Right lung (tissue), 10 donors: ENCODE measurements at places on chromosomes 5 and 9. TPM values are rescaled to one million over a fixed set of nuclear protein-coding genes. Genes with fewer than 3 reads are reported as not detected.

Gene TMC1
- polyA plus RNA-seq, result 0.55 TPM

DNA sequence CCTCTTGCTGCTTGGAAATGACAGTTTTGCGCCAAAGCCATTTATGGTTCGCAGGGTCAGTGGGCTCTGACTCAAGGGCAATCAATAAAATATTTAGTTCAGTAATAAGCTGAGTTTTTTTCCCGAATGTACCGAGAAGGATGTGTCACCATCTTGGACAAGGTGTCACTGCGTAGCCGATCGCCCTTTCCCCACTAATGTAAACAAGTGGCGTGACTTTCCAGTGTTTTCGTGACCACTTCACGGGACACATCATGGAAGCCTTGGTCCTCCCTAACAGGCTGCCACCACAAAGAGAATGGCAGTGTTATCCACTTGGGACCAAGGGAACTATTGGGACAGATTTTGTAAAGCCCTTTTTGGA lies 16.4 kb downstream of the ISL1 start:
- no peak for DNase-seq

Gene ZMYND19
- 20.7 TPM for polyA plus RNA-seq

GRCh38 chr9:2377117-2377516 lies 244.5 kb upstream of the VLDLR start:
- DNase-seq, result peak; percentile 45

DNA sequence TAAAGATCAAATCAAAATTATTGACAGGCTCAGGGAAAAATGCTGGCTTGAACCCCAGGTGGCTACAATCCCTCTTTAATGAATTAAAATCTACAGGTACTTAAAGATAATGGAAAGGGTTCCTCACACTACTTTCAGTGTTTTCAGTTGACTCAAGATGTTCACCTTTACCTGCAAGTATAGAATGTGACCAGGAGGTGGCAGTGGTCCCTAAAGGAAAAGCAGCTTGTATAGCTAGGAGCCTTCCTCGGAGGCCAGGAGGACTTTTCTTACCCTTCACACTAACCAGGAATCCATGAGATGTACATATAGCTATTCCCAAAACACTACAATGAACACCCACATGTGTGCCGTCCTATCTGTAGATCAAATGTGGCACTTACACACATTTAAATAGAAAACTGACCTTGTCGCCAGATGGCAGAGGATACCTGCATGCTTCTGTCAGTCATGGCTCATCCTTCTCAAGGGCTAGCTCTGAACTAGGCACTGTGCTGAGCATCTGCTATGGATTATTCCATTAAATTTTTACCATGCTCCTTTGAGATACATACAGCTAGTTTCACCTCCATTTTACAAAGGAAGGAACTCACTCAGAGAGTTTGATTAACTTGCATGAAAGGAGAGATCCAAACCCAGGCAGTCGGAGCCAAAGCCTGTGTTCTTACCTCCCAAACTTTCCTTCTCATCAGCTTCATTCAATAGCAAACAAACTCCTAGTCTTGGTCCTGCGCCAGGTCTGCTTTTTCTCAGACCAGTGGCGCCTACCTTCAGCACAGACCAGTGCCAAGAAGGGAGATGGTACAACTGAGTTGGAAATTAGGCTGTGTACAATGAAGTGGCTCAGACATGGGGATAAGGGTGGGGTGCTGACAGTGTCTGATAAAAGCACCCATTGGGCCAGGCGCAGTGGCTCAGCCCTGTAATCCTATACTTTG lies 24.5 kb downstream of the C9orf152 start:
- DNase-seq, result peak; percentile 69

GRCh38 chr9:90331826-90332575 lies 310.6 kb downstream of the DIRAS2 start:
- DNase-seq, result no peak

Gene FOXE1
- polyA plus RNA-seq, result not detected

- DNase-seq, result peak; percentile 44
Measured at GRCh38 chr5:64260756-64261155, 95.1 kb downstream of the RNF180 start.

DNA sequence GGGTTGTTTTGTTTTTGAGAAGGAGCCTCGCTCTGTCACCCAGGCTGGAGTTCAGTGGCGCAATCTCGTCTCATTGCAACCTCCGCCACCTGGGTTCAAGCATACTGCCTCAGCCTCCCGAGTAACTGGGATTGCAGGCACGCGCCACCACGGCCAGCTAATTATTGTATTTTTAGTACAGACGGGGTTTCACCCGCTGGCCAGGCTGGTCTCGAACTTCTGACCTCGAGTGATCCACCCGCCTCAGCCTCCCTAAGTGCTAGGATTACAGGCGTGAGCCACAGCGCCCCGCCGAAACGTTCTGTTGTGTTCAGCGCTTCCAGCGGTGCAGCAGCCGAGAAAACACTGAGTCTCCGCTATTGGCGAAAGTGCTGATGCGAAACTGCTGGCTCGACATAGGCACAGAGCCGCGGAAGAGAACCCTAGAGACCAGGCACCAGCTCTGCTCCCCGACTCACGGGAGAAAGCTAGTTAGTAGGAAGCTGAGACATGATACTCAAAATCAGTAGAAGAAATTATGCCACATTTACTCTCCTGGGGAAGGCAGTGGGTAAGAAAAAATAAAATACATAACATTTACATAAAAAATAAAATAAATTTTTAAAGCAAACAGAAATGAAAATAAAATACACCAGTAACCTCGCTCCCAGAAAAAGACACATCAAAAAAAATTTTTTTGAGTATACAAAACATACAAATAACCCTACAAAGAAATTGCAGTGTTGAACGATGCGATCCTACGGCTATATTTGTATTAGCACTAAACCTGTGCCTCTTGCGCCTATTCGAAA lies 31.6 kb downstream of the ANXA2R start:
- peak; percentile 81 for DNase-seq

GRCh38 chr5:168417731-168418429 lies 68.4 kb upstream of the RARS1 start:
- no peak for DNase-seq

DNA sequence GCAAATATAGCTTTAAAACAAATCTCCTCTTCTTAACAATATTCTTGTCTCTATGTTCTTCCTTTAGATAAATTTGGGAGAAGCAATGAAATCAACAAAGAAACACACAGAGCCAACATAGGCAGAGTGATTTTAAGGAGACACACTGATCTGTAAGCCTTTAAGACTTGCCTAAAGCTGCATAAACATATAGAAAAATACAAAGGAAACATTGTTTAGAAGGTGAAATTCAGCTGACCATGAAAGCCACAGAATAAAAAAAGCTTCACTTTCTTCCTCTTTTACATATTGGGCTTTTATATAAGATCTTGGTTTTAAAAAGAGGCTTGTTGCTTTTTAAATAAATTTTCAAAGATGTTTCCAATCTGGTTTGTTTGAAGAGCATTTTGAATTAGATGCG lies 1277.5 kb downstream of the EFNA5 start:
- DNase-seq, result no peak

DNA sequence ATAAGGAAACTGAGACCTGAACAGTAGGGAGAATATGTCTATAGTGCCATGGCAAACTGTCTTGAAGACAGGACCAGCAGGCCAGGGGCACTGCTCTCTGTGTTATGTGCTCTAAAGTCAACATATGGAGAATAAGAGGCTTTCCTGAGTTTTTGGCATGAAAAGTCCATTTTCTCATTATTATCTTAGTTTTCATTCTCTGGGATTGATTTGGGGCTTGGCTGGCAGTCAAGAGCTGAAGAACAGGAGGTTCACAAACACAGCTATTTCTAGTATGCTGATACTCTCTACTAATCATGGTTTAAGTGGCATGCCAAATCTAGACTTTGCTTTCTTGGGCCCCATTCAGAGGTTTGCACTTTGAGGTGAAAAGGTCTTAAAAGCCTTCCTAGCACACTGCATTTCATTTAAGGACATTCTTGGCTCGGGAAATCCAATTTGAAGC lies 404.4 kb downstream of the ZNF608 start:
- peak; percentile 89 for DNase-seq

DNA sequence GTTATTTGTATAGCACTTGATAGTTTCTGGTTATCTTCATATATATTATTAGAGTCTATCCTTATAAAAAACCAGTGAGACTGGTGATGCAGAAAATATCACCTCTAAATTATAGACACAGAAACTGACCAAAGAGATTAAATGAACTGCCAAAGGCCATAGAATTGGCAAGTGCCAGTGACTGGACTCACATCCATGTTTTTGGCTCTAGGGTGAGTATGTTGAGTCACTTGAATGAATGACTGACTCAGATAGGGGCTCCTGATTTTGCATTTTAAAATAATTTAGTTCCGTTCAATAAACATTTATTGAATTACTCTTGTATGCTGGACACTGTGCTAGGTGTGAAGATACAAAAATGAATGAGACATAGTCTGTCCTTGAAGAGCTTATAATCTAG lies 70.7 kb downstream of the NR2F1 start:
- no peak for DNase-seq

- no peak for DNase-seq
Measured at GRCh38 chr5:77847814-77848290, 71.7 kb upstream of the TBCA start.

- DNase-seq, result no peak
Measured at GRCh38 chr5:97915106-97915505, 732.1 kb upstream of the RIOK2 start.

DNA sequence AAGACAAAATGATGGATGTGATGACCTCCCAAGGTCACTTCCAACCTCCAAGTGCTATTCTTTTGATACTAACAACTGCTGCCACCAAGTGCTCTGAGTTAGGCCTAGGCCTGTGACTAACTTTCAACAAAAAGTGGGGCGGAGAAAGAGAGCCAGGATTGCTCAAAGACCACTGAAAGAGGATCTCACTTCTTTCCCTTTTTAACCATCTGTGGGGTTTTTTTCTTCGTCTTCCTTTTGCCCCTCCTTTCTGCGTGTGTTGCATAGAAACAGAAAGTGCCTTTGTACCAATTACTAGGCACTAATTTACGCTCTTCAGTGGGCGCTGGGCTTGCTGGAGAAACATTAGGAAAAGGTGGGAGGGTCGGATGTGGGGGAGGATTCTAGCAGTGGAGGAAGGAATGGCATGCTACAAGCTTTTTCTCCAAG lies 8.0 kb downstream of the KLF9 start:
- no peak for DNase-seq

Gene PTPRD
- 130 TPM for polyA plus RNA-seq
